ENCODE measurements at places on chromosomes 6 and 20. TPM values are rescaled to one million over a fixed set of nuclear protein-coding genes. Genes with fewer than 3 reads are reported as not detected.
A peak's percentile ranks its signal among the peaks of the same experiment; 100 is the strongest.

DNA sequence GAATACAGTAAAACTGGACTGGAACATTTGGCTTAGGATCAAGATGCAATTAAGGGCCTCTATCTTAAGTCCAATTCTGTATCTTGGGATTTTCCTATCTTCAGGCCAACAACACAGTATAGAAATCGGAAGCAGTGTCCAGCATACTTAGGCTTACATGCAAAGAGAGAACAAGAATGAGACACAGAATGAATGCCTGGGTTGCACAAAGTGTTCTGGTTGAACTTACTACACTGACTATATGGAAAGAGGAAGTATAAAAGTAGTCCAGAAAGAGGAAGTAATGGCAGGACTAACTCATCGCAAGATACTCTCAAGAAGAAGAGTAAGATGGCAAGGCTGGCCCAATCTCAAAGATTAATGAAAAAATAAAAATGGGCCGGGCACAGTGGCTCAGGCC, 87.6 kb downstream of the BTBD9 start:
- DNase-seq, result no peak

DNA sequence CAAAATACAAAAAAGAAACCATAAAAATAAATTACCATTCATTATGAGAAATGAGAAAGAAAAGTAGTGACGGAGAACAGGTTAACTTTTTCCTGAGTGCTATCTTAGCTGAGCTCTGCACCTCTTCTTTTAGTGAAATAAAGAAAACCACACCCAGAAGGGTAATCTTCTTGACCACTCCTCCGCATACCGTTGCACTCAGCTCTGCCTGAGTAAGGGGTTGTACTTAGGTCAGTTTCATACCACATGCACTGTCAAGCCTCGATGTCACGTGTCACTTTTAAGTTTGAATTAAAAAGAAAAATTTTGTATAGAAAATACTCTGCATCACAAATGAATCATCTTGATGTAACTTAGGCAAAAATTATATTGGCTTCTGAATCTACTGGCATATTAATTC, 2.8 kb downstream of the EZR start:
- DNase-seq, result no peak

DNA sequence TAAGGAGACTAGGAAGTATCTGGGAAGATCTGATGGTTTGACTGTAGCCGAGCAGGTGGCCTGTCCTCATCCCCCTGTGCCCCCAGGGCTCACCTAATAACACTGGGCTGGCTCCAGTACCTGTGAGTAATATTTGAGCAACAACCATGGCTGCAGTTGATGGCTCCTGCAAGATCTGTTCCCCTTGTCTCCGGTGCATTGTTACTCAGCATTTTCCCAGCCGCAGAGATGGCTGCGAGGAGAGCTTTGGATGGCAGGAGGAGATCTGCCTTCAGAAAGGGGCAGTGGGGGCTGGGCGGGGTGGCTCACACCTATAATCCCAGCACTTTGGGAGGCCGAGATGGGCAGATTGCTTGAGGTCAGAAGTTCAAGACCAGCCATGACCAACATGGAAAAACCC, 39.3 kb downstream of the PTK7 start:
- DNase-seq, result no peak

DNA sequence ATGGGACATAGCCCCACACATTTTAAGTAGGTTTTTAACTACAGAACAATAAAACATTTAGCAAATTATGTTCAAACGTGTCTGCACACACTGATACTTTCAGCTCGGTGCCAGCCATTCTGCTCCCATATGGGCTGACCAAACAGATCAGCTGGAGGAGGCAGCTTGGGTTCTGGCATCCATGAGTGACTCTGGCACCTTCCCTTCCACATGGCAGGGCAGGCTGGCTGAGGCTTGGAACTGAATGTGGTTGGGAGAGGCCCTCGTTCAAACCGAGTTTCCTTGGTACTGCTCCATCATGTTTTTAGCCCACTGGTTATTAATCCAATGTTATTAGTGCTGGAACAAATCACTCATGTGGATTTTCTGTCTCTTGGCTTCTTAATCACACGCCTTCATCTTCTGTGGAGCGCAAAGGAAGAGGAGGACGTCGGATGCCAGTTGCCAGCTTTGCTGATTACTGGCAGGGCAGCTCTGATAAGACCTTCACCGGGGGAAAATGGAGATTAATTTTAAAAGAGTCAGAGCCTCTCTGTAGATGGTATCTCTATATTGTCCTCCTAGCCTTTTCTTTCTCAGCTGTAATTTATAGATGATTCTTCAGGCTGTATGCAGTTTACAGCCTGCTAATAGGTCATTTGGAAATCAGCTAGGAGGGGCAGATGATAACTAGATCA, 93.1 kb upstream of the TIAM2 start:
- DNase-seq, result no peak

GRCh38 chr6:169035385-169036240, 218.0 kb downstream of the THBS2 start:
- peak; percentile 55 for DNase-seq

PRSS35 gene
- total RNA-seq, result 1.3 TPM

EFCAB8 gene
- total RNA-seq, result 0.83 TPM

TREML2 gene
- not detected for total RNA-seq

Data from myocyte (in vitro differentiated cells).